ENCODE measurements at places on chromosomes 1 and 21.
A peak's percentile ranks its signal among the peaks of the same experiment; 100 is the strongest.

GRCh38 chr1:48619539-48619938, 147.5 kb upstream of the SPATA6 start:
- no peak for DNase-seq

GRCh38 chr1:45230537-45230936, 24.1 kb upstream of the ZSWIM5 start:
- no peak for DNase-seq

DNA sequence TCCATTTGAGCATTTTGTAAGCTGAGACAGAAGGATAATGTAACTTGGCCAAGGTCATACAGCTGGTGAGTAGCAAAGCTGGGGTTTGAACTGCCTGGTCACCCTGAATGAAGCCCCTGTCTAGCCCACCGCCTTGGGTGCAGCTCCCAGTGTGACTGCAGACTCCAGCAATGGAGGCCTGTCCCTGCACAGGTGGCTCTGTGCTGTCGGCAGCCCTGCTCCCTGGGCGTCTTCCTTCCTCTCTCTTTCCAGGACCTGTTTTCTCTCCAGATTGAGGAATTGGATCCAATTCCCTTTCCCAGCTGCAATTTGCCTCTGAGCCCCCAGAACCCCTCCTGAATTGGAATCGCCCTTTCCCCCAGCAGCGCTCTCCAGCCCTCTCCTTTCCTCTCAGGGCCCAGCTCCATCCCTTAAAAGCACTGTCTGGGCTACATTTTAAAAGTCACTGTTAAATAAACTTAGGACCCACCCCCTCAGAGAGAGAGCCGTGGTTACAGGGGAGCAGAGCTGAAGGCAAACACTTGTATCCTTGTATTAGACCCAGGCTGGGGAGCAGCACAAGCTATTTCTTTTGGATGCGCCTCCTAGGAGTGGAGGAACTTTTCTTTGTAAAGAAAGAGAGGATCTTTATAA, 161.4 kb upstream of the LMO4 start:
- no peak for DNase-seq

- no peak for DNase-seq
Measured at GRCh38 chr1:185610954-185611353, 123.2 kb upstream of the HMCN1 start.

- DNase-seq: no peak
Measured at GRCh38 chr1:47979724-47980123, 17.5 kb downstream of the TRABD2B start.

- DNase-seq: no peak
Measured at GRCh38 chr21:24076179-24076578, 1531.1 kb downstream of the MRPL39 start.

DNA sequence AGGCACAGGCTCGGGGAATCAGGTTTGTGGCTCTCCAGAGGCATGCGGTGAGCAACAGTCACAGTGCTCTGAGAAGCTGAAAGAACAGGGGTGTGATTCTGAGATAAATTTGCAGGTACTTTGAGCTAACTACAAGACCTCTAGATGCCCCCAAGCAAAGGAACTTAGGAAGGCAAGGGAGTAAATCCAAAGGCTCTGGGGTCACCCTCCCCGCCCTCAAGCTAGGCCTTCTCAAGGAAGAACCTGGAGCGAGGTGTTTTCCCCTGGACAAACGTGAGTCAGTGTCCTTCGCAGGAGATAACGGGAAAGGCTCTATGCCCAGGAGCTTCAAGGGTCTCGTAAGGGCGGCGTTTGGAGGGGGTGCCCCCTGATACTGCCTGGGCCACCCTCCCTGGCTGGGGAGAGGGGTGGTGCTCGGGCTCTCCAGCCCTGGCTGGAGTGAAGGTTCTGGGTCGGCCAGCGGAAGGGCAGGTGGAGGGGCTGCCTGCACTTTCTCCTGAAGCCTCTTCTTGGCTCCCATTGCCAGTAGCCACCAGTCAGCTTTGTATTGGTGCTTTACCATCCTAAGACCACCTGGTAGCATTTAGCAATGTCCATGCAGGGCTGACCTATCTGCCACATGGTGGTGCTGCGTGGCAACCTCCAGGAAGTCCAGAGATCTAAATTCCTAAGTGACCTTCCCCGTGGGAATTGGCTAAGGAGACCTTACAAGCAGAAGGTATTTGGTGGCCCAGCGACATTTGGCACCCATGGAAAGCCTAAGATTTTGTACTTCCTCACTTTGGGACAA, 44.0 kb downstream of the GPR161 start:
- no peak for DNase-seq

- no peak for DNase-seq
Measured at GRCh38 chr1:201902198-201902597, 13.5 kb downstream of the SHISA4 start.

DNA sequence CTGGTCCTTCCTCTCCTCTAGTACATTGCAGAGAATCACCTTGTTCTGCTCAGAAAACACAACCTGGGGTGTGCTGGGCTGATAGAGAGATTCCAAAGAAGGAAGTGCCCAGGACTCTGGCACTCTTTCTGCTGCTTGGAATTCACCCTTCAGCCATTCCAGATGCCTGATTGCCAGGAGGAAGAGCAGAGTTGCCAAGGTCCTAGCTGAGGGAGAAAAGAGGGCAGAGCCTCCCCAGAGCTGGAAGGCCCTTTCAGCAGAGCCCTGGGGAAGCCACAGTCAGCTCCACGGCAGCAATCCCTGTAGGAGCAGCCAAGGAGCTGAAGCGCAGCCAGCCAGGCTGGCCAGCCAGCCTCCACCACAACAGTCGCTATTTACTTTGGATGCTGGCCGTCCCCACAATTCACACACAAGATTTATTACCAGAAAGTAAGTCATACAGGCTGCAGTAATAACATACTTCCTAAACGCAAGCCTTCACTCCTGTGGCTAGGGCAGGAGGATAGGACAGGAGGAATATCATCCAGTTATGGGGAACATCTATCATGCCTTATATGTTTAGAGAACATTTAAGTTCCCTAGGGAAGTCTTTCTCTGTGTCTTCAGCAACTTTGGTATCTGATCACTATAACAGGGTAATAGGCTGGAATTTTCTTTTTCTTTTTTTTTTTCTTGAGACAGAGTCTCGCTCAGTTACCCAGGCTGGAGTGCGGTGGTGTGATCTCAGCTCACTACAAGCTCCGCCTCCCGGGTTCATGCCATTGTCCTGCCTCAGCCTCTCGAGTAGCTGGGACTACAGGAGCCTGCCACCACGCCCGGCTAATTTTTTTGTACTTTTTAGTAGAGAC, 36.6 kb upstream of the SLC44A3 start:
- DNase-seq: no peak

GRCh38 chr1:217891966-217892365, 260.8 kb downstream of the SPATA17 start:
- DNase-seq: no peak

- DNase-seq: peak; percentile 54
Measured at GRCh38 chr21:39071623-39072214, 111.5 kb downstream of the PSMG1 start.

DNA sequence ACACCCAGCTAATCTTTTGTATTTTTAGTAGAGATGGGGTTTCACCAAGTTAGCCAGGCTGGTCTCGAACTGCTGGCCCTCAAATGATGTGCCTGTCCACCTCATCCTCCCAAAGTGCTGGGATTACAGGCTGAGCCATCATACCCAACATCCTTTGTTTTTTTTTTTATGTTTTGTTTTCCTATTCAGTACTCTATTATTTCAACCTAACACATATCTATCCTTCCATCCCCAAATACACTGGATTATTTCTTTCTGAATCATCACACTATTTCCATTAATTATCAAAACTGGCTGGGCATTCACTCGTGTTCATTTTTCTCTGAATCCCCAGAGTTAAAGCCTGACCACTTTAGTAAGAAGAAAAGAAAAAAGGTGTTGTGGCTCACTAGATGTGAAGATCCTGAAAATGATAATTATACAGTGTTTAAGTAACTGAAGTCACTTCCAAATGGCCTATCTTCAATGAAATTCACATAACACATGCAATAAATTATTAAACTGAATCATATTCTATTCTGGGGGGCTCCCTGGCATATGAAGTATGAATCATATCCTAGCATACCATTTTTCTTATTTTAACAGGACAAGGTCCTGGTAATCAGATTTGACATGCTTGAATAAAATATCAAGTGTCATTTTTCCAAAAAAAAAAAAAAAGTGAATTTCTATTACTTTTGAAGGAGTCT, 1754.2 kb downstream of the BRINP3 start:
- no peak for DNase-seq

DNA sequence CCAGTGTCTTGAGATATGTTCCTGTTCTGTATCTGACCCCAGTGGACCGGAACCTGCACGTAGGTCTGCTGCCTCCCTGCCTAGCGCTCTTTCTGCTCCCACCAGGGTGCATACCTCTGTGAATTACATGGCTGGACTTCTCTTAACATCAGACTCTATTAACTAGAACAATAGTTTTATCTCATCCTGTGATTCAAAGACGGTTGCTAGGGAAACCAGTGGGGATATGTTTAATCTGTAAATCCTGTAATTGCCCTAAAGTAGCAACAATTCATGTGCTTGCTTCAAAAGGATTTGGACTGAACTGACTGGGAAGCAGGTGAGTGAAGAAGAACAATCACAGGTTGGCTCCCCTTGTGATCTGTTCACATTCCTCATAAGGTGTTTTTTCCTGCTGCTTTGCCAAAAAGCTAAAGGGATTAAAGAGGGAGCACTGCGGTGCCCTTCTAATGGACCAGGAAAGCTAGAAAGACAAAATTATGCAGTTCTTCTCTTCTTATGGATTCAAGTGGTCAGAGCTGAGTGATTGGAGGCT, 52.7 kb upstream of the DIRAS3 start:
- no peak for DNase-seq

DNA sequence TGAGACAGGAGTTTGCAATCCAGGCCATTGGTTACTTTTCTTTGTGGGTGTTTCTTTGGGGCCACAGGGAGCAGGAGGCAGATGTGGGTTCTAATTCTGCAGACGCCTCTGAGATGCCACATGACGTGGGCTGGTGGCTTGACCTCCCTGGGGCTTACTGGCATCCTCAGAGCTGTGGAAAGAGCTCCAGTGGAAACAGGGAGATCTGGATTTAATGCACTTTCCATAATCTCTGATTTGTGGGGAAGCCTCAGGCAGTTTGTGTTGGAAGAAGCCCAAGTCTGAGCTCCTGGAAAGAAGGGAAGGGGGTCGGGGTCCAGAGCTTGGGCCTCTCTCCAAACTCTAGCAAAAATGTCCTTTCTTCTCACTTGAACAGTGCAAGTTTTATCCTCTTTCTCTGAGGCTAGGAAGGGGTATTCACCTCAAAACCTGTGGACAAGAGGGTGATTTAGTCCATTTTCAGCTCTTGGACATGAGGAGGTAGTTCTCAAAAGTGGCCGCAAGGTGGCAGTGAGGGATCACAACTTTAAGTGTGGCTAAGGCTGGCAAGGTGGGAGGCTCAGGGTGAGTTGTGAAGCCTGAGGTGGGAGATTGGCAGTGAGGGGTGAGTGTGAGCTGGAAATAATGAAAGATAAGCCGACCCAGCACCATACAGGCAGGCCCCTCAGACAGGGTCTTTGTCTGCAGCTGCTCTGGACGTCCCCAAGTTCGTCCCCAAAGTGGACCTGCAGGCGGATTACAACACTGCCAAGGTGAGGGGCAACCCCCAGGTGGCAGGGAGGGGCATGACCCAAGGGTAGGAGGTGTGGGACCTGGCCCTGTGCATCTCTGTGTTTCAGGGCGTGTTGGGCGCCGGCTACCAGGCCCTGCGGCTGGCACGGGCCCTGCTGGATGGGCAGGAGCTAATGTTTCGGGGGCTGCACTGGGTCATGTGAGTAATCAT, 9.2 kb downstream of the IKBKE start:
- peak; percentile 69 for DNase-seq

DNA sequence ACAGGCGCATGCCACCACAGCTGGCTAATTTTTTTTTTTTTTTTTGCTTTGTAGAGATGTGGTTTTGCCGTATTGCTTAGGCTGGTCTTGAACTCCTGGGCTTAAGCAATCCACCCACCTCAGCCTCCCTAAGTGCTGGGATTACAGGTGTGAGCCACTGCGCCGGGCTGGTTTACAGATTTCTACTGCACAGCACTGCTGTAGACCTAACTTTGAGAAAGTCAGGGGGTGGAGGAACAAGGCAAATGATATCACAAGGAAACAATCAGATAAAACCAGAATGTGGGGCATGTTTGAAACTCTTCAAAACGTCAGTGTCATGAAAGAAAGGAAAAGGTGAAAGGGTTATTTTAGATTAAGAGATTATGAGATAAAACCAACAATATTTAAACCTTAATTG, 45.3 kb downstream of the URB2 start:
- no peak for DNase-seq

GRCh38 chr1:66083003-66083402, 290.3 kb downstream of the PDE4B start:
- DNase-seq: no peak

- no peak for DNase-seq
Measured at GRCh38 chr1:36532810-36533401, 50.2 kb upstream of the CSF3R start.

DNA sequence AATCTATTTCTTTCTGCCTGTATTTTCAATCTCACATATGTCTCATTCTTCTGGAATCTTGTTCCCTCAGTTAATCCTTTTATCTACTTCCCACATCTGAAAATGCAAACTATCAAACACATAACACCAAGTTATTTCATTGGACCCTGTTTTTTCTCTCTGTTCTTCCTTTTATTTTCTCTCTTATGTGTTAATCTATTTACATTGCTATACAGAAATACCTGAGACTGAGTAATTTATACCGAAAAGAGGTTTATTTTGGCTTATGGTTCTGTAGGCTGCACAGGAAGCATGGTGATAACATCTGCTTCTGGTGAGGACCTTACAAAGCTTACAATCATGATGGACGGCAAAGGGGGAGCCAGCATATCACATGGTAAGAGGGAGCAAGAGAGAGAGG, 247.6 kb downstream of the TGFB2 start:
- no peak for DNase-seq

- DNase-seq: no peak
Measured at GRCh38 chr1:227559926-227560325, 3.4 kb upstream of the ZNF678 start.

- DNase-seq: no peak
Measured at GRCh38 chr1:106047210-106047609, 1009.3 kb upstream of the PRMT6 start.

DNA sequence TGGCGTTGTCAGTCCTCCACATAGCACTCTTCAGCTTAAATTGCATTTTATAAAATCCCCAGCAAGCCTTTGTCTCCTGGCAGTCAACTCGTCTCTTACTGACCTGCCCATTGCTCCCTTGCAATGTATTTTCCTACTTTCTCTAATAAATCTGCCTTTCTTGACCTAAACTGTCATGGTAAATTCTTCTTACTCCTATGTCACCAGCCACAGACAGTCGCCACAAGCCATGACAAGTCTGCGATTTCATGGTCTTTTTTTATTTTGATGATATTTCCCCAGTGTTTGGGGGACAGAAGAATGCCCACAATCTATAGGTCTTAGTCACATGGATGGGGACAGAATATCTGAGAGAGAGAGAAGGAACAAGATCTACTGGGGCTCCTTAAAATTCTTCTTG, 8.4 kb downstream of the IFNAR2 start:
- no peak for DNase-seq

DNA sequence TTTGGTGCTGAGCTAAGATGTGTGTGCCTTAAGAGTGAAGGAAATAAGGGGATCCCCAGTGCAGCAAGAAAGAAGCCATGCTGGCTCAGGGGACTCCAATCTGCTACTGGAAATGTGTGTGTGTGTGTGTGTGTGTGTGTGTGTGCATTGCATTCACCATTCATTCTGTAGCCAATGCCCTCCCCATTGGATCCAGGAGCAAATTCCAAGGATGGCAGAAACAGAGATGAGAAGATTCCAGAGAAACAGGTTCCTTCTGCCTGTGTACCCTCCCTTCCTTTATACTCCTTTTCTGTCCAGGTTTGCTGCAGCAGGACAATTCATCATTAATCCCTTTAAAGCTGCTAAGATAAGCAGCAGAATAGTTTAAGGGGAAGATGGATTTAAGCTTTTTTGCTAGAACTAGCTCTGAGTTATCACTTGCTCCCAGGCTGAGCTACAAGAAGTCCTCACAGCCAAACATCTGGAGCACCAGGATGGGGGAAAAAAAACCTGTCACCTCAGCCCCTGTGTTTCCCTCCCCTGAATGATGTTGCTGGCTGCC, 3.2 kb downstream of the SLC6A17 start:
- no peak for DNase-seq

Measured in left renal pelvis (tissue), 4 donors.